ENCODE measurements at places on chromosomes 13 and 19.

DNA sequence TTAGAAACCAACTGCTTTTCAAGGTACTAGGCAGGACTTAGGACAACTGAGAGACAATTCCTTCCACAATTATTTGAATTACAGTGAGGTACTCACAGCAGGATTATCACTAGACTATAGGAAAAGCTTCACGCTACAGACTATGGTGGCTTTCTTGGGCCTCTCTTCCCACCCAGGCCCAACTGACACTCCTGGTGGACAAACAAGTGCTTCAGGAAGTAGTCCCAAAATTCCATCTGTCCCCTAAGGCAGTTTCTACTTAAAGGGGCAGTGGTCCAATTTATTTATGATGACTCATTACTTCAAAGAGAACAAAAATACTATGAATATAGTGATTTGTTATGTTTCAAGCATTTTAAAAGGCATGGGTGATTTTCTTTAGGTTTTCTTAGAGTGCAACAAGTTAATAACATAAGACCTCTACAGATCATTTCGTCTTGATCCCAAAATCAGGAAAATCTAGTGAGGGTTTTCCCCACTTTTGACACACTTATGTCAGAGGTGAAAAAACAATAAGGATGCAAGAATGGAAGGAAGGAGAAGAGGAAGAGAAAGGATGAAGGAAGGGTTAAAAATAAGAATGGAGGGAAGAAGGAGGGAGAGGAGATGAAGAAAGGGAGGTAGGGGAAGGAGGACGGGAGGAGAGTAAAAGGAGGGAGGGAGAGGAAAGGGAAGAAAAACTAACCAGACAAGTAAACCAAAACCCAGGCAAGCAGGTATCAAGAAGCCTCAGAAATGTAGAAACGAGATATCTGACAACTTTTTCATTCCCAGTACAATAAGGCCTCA is 100.7 kb downstream of the SERP2 start:
- DNase-seq, result peak; percentile 10

DNA sequence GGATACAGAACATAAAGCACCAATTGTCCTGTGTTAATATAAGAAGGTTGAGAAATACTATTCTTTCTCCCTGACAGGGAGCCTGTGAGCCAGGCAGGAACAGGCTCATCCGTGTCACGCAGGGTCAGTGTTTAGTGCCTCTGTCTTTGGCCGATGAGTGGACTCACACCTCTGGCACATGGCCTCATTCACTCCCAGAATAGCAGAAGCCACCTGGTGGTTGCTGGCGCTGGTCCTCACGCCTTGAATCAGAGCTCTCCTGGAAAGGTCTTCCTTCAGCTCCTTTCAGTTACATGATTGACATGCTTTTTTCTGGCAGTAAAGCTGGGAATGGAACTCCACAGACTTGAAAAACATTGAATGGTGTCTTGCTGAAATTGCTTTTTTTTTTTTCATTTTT is 28.1 kb upstream of the SIAH3 start:
- DNase-seq, result peak; percentile 46

GRCh38 chr13:100484702-100485101 is 103.9 kb downstream of the GGACT start:
- no peak for DNase-seq

DNA sequence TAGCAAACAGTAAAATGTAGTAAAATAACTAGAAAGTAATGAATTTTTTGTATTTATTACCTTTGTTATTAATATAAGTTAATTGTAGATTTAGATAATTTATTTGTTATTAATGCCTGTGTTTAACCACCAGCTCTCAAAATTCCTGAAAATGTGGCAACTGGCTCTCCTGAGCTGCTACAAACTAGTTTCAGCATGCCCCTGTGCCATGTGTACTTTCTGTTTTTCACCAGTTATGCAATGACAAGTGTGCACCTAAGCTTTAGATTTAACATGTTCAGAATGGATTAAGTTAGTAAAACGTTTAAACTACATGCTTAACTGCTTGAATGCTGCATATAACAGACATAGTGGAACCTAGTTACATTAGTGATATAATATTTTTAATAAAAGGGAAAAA is 88.1 kb downstream of the POSTN start:
- DNase-seq, result no peak

DNA sequence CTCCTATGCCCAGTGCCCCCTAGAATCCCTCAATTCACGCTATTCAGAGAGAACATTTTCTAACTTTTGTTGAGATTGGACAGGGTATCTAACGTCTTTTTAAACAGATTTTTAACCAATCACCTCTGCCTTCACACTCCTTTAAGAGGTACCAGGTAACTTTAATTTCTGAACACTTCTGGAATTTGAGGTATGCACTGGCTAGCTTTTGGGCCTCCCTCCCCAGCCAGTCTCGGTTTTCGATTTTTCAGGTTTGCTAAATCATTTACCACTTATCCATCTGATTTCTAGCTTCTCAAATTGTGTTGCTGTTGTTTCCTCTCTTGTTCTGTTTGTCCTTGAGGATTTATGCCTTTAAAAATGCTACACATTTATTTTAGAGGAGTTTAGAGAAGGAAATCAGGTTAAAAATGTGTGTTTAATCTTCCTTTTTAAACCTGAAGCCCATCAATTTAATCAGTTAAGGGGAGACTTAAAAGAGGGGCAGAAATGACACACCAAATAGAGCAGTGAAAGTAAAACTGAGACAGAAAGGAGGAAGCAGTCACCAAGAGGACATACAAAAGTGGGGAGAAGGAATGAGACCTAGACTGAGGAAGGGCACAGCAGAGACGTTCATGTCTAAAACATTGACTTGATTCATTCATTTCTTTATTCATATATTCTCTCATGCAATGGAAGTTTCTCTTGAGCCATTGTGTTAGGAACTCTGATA is 139.6 kb upstream of the HTR2A start:
- no peak for DNase-seq

DNA sequence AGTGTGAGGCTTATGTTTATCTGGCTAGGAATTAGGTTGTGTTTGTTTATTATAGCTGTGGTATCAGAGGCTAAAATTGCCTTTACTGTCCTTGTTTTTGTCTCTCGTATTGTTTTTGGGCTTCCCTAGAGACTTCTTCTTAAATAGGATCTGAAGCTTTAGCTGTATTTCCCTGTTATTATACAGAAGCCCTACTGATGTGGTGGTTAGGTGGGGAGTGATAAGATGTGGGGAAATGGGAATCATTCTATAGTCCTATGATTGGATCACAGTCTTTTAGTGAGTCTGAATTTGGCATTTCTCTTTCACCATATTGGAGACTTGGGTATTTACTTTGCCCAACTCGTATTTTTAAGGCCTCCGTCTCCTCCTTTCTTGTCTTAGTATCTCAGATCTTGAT is 8.3 kb upstream of the KL start:
- DNase-seq, result no peak

DNA sequence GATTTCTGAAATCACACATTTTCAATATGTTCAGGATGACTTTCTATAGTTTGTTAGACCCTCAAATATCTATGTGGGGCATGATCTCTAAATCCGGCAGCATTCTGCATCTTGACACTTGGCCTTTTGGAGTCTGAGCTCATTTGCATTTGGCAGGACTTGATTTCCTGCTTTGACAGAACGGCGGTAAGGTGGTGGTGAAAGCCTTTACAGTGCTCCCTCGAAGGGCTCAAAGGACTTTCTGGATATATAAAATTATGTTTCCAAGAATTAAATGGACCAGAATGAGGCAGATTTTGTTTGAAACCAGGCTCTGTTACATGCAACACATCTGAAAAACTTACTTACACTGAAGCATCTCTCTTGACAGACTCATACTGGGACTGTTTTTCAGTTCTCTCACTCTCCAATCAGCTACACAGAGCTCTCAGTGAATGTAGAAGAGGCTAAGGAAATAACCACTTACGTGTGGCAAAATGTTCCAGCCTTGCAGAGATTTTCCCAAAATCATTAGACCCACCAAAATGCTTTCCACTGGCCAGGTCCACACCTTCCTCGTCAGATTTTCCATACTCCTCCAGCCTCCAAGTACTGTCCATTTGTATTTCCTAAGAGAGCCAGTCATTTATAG is 207.2 kb downstream of the SPRY2 start:
- no peak for DNase-seq

DNA sequence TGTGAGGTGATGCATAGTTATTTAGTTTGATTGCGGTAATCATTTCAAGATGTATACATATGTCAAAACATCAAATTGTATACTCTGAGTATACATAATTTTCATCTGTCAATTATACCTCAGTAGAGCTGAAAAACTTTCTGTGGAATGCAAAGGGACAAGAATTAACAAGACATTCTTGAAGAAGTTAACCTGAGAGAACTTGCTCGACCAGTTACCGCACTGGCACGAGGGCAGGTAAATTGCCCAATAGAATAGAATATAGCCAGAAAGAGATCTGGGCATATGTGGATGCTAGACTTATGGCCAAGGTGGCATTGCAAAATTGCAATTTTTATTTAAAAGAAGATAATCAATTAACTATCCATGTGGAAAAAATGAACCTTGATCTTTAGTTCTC is 42.3 kb upstream of the GJB6 start:
- no peak for DNase-seq

GRCh38 chr19:610071-610800 is 20.6 kb downstream of the HCN2 start:
- DNase-seq, result no peak

DNA sequence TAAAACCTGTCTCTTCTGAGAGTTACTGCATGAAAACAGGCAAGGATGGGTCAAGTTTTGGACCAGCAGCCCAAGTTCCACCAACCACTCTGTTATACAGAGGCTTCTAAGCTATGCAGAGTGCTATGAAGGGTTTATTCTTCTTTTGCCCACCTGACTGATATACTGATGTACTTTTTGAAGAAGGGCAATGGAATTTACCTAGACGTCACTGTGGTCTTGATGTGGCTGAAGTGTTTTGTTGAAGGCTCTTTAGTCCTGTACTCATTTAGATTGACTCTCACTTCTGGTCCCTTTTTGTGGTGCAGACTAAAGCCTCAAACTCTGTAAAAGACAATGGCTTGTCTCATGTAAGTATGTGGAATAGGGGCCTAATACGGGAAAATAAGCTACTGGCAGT is 92.0 kb downstream of the DGKH start:
- no peak for DNase-seq

DNA sequence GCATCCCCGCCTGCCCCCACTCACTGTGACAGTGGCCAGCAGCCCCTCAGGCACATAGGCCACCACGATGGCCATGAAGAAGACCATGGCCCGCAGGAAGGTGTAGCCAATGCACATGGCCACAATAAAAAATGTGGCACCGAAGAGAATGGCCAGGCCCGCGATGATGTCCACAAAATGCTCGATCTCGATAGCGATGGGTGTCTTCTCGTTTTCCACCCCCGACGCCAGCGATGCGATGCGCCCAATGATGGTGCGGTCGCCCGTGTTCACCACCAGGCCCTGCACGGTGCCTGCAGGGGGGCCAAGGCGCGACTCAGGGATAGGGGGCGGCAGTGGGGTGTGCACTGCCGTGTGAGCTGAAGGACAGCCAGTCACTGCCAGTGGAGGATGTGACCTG is 3.7 kb downstream of the ATP4A start:
- no peak for DNase-seq

GRCh38 chr13:101401196-101401595 is 15.1 kb downstream of the NALCN start:
- no peak for DNase-seq

- DNase-seq, result no peak
Observed at GRCh38 chr13:33483471-33483870, 197.9 kb upstream of the STARD13 start.

GRCh38 chr19:45150751-45151281 is 10.0 kb downstream of the NKPD1 start:
- DNase-seq, result no peak

DNA sequence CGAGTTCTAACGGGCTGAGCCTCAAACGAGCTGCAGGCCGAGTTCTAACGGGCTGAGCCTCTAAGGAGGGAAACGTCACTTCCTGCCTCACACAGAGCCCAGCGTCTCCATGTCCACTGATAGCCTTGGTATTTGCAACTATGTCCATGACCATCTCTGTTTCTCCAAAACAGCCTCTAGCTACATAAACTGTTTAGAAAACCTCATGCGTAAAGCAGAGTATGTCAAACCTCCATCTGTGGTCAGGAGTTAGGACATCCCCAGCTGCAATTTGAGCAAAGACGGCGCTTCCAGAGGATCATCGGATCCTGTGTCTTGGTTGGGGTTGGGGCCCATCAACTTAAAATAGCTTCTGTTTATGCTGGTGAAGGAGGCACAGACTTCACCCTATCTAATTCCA is 20.8 kb downstream of the RASA3 start:
- DNase-seq, result no peak

GRCh38 chr19:14582894-14583340 is at the start of gene CLEC17A:
TSS of gene CLEC17A (plus strand) at chr19:14583084. CDS start at chr19:14583161, 77 bp downstream.
- no peak for DNase-seq

GRCh38 chr19:48364598-48365348 is 606 bp downstream of the SYNGR4 start:
- DNase-seq, result no peak
